Cerebellum (tissue), 4 donors: ENCODE measurements at places on chromosomes 12 and 14. TPM values are rescaled to one million over a fixed set of nuclear protein-coding genes. Genes with fewer than 3 reads are reported as not detected.
A peak's percentile ranks its signal among the peaks of the same experiment; 100 is the strongest.

- no peak for DNase-seq
Measured at GRCh38 chr12:40552868-40553267, 139.4 kb upstream of the CNTN1 start.

GRCh38 chr14:64409126-64409920 lies 21.2 kb downstream of the MTHFD1 start:
- DNase-seq: no peak

SLC17A8 gene
- 8.8 TPM for total RNA-seq

DNA sequence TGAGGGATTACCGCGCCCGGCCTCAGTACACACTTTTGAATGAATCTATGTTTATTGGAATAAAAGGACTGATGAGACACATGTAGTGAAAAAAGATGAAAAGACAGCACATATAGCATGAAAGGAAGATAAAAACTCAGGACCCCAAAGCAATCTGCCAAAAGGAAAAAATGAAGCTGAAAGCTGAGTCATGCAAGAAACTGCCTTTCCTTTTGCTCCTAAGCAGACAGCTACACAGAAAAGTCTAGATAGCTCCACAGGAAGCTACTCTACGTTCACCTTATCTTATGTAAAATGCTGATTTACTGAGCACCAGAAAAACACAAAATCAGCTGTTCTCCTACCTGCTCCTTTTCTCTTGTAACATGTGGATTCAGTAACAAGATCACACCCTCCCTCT lies 128.4 kb downstream of the NTF3 start:
- no peak for DNase-seq

DNA sequence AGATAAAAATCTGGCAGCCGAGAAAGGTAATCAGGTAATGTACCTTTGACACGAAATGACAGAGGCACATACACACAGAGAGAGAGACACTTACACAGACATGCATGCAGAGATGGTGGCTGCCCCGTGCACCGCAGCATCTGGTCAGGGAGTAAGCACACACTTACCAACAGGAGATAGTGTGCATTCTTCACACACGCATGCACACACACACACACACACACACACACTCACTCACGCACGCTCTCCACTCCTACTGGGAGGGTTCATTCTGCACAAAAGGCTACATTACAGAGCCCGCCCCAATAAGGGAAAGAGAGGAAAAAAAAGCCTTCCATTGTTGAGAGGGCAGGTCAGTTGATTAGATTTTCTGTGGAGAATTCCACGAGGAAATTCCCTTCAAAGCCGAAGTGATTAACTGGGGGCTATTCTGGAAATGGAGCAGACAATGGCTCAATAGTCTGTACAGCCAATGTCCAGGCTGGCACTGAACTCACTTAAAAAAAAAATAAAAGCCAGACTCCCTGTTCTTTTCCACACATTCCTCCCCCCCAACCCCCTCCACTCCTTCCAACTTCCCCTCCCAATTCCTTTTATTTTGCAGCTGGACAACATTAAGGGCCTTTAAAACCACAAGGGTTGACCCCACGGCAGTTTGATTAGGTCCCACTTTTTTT lies 1.4 kb upstream of the SOX5 start:
- DNase-seq: no peak

DNA sequence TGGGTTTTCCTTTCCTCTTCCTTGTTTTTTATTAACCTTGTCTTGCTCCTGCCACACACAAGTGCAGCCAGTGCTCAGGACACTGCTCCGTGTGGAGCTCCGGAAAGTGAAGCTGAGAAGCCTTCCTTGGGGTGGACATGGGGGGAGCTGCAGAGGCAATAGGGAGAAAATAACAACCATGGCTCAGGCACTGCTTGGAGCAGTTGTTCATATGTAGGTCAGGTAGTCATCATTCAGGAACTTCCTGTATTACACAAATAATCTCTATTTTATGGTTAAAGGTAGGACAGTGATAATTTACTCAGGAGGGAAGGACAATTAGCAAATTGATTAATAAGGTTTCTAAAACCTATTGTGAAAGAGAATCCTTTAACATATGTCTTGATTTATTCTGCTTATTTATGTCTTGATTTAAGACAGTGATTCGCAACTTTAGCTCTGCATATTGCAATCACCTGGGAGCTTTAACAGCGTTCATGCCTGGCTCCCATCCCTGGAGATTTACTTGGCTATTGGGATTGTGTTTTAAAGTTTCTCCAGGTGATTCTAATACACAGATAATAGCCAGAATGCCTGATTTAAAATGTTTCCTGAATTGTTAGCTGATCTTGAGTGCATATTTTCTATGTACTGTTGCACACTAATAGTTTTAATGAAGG lies 92.1 kb downstream of the ETV6 start:
- DNase-seq: no peak

CLECL1 gene
- total RNA-seq: not detected

DNA sequence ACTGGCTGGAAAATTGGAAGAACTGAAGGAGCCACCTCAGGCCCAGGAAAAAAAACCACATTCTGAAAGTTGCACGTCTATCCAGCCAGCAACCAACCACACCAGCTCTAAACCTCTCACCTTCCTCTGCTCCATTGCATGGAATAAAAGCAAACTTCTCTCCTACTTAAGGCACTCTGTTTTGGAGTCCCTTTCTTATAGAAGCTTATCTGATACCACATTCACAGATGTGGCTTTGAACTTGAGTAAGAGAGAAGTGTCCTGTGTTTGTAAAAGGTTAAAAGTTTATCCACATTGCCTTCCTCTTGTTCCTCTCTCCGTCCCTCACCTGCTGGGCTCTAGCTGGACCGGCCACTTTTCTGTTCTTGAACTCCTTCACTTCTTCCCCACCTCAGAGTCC lies 99.6 kb upstream of the PLXNC1 start:
- no peak for DNase-seq

DNA sequence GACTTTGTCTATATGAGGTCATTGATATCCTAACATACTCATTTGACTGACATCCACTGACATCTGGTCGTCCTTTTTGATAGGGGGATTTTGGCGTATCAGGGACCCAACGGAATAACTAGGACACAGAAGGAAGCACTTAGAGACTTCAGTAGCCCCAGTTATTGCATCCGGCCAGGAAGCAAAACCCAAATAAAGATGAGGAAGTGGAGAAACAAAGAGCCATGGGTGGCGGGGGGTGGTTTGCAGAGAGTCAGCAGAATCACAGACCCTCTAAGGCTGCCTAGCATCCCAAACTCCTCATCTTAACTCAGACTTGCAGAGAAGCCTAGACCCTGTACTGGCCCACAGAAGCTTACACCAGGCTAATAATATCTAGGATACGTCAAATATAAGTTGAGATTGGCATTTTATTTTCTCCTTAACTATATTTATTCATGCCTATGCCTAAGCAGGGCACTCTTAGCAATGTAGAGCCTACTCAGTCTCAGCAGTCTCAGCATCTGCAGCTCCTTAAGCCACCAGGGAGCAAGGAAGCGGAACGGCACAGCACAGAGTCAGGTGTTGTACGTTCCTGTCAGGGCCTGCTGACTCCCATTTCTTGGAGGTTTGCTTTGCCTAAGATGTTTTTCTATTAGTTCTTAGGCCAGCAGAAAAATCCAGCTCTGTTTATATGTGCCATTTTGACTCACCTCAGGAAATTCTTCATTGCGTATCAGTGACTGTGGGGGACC lies 45.1 kb downstream of the KCNA1 start:
- DNase-seq: no peak

DNA sequence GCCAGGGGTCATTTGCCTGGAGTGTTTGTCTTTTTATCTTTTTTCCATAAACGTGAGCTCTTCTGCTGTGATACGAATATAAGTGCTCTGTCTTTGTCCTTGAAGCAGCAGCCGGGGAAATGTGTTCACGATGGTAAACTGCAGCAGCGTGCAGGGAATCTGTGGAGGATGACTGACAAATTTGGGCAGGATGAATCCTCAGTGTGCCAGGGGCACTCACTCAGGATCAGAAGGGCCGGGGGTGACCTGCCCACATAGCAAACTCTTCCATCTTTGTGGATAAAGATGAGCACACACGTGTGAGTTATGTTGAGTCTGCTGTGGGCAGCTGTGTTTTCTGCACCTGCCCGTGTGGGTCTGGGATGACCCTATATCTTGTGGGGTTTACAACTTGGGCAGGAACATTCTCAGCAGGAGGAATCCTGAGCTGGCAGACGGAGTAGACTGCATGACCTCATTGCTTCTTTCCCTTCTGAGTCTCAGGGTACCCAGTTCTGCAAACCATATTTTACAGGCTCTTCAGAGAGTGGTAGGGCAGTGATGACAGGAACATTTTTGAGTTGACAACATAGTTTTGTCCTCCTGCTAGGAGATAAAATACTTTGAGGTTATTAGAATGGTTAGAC lies 711 bp downstream of the ANO4 start:
- DNase-seq: no peak

- DNase-seq: no peak
Measured at GRCh38 chr12:67525617-67525884, 123.0 kb upstream of the DYRK2 start.

ARF3 gene
- 49.6 TPM for total RNA-seq

CYP27B1 gene
- 1.2 TPM for total RNA-seq

- no peak for DNase-seq
Measured at GRCh38 chr12:1845886-1846285, 25.5 kb downstream of the LRTM2 start.

KRT71 gene
- 0.18 TPM for total RNA-seq

- no peak for DNase-seq
Measured at GRCh38 chr14:89017417-89017816, 193.0 kb downstream of the TTC8 start.

DNA sequence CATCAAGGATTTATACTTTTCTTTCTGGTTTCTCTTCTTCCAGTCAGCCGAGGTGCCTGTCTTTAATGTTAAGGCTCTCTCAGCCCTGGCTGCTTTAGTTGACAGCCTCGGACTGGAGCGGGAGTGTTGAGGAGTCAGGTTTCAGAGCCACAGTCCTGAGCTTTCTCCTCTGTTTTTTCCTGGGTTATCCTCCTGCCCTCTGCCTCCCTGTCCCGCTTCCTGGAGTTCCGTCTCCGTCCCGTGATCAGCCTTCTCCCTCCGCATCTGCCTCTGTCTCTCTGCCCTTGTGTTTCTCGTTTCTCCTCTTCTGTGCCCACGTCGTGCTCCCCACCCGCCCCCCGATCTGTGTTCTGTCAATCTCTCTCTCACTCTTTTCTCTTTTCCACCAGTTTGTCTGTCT lies 33.0 kb downstream of the IQSEC3 start:
- no peak for DNase-seq

OR6C74 gene
- total RNA-seq: not detected

- DNase-seq: no peak
Measured at GRCh38 chr12:114687802-114688201, 3.8 kb upstream of the TBX3 start.

MUCL1 gene
- total RNA-seq: not detected

DNA sequence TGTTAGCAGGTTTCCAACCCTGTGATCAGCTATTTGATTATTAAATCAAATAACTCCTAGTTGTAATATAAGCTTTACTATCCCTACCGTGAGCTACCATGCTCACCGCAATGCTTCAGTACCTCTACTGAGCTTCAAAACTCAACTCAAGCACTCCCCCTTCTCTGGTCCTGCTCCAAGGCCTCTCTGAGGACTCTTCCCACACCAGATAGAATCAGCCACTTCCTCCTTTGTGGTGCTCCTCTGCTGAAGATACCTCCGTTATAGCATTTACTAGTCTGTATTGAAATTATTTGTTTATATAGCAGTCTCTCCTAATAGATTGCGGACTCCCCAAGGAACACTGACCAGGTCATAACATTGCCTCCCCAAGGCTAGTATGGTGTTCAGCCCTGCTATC lies 17.5 kb downstream of the AREL1 start:
- DNase-seq: no peak

DNA sequence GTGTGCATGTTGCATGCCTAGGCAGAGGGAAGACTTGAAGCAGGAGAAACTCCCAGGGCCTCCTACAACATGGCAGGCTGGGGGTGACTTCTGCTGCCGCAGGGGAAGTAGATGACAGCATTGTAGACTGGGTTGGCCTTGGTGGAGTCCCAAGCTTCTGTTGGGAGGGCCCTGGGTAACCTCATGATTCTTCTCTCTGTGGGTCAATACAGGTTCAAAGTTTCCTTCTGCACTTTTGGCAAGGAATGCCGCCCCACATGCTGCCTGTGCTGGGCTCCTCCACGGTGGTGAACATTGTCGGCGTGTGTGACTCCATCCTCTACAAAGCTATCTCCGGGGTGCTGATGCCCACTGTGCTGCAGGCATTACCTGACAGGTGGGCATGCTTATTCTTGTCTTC lies 78.4 kb upstream of the RIC8B start:
- DNase-seq: no peak

GSG1 gene
- total RNA-seq: not detected

GRCh38 chr12:27616356-27617142 lies 79.7 kb upstream of the REP15 start:
- DNase-seq: no peak

- DNase-seq: no peak
Measured at GRCh38 chr12:65756267-65756666, 68.0 kb upstream of the HMGA2 start.

- DNase-seq: no peak
Measured at GRCh38 chr12:108573317-108573716, 10.9 kb downstream of the ISCU start.

- DNase-seq: peak; percentile 15
Measured at GRCh38 chr14:33711811-33712216, 239.1 kb downstream of the EGLN3 start.

DNA sequence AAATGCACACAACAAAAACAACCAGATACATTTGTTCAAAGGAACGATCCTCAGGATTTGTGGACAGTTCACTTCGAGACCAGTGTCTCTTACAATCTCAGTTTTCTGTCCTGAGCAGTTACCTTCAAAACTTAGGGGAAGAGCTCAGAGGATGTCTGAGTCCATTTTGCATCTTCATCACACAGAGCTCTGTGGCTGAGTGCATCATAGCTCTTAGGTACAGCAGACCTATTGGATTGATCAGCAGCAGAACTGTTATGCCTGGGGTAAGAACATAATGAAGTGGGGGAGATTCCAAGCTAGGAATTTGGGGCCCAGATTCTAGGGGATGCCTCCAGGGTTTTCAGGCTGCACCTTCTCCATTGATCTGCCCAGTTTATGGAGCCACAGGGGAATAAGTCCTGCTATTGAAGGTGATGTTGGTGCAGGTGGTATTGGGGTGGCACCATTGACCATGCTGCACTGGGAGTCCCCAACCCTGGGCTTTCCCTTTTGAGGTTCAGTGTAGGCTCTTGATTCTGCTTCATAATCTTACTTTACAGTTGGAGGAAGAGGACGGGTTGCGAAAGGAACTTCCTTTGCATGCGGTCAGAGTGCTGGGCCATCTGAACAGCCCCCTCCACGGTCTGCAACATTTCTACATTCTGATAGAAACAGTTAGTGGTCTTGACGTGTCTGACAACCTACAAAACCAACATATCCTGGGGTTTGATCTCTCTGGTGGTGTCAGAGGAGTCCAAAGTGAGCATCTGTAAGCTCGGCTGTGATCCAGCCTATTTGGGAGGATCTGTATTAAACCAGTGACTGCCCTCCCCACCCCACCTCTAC lies 112.8 kb downstream of the CHST11 start:
- no peak for DNase-seq

SLC7A7 gene
- 2.2 TPM for total RNA-seq

ERBB3 gene
- total RNA-seq: 4.7 TPM

- no peak for DNase-seq
Measured at GRCh38 chr12:54683398-54683797, 35.2 kb upstream of the DCD start.

GRCh38 chr12:51740536-51740935 lies 108.0 kb downstream of the FIGNL2 start:
- DNase-seq: no peak

GRCh38 chr12:84128117-84128991 lies 784.2 kb downstream of the SLC6A15 start:
- DNase-seq: no peak
